ENCODE measurements at places on chromosomes 16 and 17.
A peak's percentile ranks its signal among the peaks of the same experiment; 100 is the strongest.

DNA sequence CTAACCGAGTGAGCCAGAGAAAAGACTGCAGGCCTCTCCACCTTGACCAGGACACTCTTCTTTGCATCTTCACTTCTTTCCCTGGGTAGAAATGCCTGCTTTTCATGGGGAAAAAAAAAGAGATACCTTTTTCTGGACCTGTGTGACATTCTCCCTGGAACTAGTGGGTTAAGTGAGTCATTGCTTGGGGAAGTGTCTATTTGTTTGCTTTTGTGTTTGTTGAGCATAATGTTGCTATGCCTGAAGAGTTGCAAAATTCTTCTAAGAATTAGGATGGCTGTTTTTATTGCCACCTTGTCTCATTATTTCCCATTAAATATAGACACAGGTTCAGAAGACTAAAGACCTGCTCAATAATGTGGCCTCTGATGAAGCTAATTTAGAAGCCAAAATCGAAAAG is 18.8 kb downstream of the CLUAP1 start:
- no peak for DNase-seq

- DNase-seq: no peak
Observed at GRCh38 chr17:33651686-33652085, 358.6 kb upstream of the ASIC2 start.

DNA sequence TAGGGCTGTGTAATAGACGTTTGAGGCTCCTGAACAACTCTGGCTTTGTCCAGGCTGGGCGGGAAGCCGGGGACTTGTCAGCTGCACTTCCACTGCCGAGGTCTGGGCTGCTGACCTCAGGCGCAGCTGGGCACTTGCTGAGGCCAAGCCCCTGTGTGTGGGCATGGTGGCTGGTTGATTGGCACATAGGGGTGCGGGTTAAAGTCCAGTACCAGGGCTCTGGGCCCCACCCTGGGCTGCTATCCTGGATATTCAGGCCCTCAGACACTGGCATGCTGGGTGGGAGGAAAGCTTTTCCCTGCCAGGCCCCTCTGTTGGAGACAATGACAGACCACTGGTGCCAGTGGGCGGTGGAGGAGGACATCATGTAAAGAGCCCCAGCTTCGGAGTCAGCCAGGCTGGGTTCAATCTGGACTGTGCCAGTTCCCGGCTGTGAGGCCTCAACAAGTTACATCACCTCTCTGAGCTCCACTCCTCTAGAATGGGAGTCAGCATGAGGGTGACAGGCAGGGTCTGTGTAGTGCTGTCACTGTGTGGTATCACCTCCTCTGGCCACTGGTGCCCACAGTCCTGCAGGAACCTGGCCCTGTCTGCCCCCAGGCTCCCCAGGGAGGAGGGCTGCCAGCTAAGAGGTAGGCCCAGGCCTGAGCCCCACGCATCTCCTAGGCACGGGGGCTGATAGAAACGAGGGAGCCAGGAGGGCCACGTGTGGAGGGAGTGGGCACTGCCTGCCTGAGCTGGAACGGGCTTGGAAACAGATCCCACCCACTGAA is 42.5 kb downstream of the PSME3IP1 start:
- DNase-seq: no peak

DNA sequence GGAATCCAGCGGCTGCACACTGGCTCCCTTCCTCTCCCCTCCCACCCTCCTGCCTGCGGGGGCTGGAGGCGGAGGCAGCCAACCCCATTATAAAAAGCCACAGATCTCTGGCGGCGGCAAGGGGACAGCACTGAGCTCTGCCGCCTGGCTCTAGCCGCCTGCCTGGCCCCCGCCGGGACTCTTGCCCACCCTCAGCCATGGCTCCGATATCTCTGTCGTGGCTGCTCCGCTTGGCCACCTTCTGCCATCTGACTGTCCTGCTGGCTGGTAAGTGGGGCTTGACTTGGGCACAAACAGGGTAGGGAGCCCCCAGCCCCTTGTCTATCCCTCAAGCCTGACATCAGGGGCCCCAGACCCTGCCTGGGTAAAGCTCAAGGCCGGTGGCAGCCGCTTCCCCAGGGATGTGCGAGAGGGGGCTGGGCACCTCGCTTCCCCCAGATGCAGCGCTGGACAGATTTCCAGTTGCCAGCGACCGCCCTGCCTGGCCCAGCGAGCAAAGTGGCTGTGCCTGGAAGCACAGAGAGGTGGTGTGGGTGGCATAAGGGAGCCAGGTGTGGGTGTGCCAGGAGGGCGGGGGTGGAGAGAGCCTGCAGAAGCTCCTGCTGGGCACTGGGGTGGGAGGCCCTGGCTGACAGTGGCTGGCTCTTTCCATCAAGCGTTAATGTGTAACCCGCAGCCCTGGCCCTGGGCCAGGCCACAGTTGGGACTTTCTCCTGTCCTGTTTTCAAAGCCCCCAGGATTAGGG is at the start of gene CX3CL1:
TSS of gene CX3CL1 (plus strand) at position 119 of the 745 bp plus-strand sequence. CDS start at position 198, 79 bp downstream.
- DNase-seq: no peak

DNA sequence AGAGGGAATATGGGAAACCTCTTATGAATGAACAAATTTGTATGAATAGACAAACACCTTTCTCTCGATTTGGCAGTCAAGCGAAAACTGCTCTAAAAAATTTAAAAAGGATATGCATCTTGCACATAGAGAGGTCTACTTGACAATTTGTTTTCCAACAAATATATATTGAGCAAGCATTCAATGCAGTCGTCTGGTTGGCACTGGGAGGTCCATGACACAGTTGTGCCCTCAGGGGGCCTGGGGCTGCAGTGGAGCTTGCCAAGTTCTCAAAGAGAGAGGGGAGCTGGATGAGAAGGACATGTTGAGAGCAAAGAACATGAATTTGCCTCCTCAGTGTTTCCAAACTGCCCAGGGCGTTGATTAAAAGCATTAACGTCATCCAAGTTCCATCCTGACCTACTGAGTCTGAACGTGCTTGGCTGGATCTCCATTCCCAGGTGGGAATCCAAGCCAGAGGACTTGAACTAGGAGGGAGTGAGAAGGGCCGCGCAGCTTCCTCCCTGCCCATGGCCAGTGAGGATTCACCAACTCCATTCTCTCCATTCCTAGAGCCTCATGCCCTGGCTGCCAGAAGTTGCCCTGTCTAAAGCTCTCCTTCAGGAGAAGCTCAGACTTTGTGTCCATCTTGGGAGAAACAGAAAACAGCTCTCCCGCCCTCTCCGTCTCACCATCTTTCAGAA is 24.5 kb downstream of the TBX2 start:
- no peak for DNase-seq

GRCh38 chr17:63293323-63294075 is 152.6 kb downstream of the CYB561 start:
- DNase-seq: peak; percentile 49

- no peak for DNase-seq
Observed at GRCh38 chr17:14904386-14904785, 360.7 kb downstream of the PMP22 start.

GRCh38 chr16:12330946-12331345 is 354.4 kb downstream of the SNX29 start:
- DNase-seq: no peak

- no peak for DNase-seq
Observed at GRCh38 chr17:70947636-70948565, 778.6 kb downstream of the KCNJ2 start.

DNA sequence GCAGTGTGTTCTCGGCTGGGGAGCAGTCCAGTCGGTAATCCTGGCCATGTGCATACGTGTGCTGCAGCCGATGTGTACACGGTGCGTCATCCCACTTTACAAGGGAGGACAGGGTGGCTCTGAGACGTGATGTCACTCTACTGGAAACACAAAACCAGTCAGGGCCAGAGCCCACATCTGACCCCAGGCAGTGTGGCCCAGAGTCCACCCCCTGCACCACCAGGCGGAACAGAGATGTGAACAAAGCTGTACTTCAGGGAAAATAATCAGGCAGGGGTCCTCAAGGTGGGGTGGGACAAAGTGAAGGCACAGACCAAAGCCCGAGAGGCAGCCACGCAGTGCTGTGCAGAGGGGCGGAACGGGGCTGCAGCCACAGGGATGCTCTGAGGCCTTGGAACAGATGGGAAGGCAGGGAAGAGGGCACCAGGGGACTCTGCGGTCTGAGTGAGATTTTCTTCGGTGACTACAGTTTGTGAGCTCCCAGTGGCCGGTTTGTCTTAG is 181.5 kb downstream of the ZNF423 start:
- peak; percentile 85 for DNase-seq

- no peak for DNase-seq
Observed at GRCh38 chr17:79983456-79983855, 52.2 kb downstream of the TBC1D16 start.

- no peak for DNase-seq
Observed at GRCh38 chr17:5861854-5862253, 208.3 kb upstream of the WSCD1 start.

GRCh38 chr17:43354371-43354770 is 44.4 kb upstream of the ARL4D start:
- no peak for DNase-seq

- DNase-seq: no peak
Observed at GRCh38 chr17:63659850-63660249, 37.6 kb downstream of the MAP3K3 start.

DNA sequence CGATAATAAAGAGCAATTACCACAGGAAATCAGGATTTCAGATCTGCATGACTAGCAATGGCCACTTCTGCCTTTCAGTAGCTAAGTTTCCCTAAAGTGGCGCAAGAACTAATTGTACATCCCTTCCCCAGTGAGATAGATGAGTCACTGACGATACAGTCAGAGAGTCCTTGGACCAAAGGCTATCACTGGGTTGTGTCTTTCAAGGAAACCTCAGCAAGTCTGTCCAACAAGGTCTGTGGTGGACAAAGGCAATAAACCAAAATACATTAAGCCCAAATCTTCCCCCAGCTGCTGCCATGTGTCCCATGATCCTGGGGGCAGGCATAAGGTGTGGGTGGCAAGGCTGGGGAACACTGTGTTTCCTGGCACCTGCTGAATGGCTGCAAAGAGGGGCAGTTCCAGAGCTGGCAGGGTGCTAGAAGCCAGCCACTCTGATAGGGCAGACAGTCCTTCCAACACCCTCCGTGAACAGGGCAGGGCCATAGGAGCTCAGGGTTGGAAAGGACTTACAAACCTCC is 20.5 kb upstream of the MTMR4 start:
- peak; percentile 69 for DNase-seq

DNA sequence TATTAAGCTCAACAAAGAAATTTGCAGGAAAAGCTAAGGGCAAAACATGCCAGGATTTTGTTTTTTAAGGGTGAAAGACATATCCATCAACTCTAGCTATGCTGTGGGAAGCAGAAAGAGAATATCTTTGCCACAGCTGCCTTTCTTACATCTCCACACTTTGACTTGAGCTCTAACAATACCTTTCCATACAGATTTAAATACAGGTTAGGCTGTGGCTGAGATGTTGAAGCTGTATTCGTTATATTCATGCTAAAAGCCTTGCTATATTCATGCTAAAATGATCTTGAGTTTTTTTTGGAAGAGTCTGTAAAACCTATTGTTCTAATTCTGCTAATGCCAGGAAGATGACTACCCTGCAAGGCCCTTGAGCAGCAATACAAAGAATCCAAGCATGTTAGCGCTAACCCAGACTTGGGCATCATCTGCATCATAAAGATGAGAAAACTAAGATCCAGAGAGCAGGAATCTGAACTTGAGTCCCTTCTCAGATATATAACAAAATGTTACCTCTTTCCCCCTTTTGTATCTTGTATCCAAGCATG is 204.8 kb upstream of the C17orf78 start:
- no peak for DNase-seq

GRCh38 chr16:76885776-76886537 is 305.0 kb upstream of the MON1B start:
- no peak for DNase-seq

Data from trophoblast cell (in vitro differentiated cells and primary cell).